ENCODE measurements at places on chromosomes 1 and 21. TPM values are rescaled to one million over a fixed set of nuclear protein-coding genes. Genes with fewer than 3 reads are reported as not detected.

The BEND5 gene
- not detected for total RNA-seq

The RIMKLA gene
- 13.6 TPM for total RNA-seq

The FCRL5 gene
- total RNA-seq, result not detected

GRCh38 chr1:220748936-220749335 lies 814 bp downstream of the MTARC2 start:
- peak overlapping the region; percentile 66 for H3K4me3 ChIP-seq
- no peak for DNase-seq
- peak overlapping the region; percentile 34 for H3K27ac ChIP-seq
- H3K4me1 ChIP-seq, result peaks cover 7% of the 10 kb centered on the region
- no peaks in the 10 kb centered on the region for H3K27me3 ChIP-seq

DNA sequence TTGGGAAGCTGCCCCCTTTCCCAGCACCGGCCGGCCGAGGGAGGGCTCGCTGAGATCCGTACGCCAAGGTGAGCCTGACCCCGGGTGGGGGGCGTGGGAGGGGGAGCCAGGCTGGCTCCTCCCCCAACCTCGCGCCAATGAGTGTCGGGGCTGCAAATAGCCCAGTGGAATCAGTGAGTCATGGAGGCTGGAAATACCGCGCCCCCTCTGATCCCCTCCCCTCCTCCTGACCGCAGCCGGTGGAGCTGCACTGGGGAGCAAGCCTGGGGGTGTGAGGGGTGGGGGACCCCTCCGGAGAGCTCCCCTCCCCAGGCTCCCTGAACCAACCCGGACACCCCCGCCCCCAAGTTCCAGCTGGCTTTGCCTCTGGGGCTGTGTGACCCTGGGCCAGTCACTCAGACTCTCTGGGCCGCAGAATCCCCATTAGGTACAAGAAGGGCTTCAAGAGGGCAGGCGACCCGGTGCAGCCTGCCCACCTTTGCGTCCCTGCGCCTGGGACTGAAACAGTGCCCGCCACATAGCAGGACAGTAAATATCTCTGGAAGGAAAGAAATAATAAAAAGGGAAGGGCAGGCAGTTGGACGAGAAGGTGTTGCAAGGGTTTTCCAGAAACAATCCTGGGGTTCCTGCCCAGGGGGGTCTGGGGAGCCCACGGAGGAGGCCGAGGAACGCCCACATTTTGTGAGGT lies 4.5 kb downstream of the HSPB7 start:
- no peaks in the 10 kb centered on the region for H3K36me3 ChIP-seq
- no peak overlapping the region for H3K4me3 ChIP-seq
- peaks cover 34% of the 10 kb centered on the region for H3K4me1 ChIP-seq
- H3K27me3 ChIP-seq, result no peaks in the 10 kb centered on the region
- H3K27ac ChIP-seq, result 0 out of 2 replicates have a peak overlapping the region, but pooled peaks have one; percentile 1
- no peak for DNase-seq

- H3K27me3 ChIP-seq, result no peaks in the 10 kb centered on the region
- no peak overlapping the region for H3K27ac ChIP-seq
- DNase-seq, result no peak
- no peaks in the 10 kb centered on the region for H3K4me1 ChIP-seq
Observed at GRCh38 chr1:115183721-115184259, 94.5 kb upstream of the TSPAN2 start.

- H3K27me3 ChIP-seq, result no peaks in the 10 kb centered on the region
- H3K27ac ChIP-seq, result no peak overlapping the region
- no peaks in the 10 kb centered on the region for H3K4me1 ChIP-seq
- no peaks in the 10 kb centered on the region for H3K36me3 ChIP-seq
- no peak overlapping the region for H3K4me3 ChIP-seq
- no peak for DNase-seq
Observed at GRCh38 chr1:66402194-66402593, 131.8 kb upstream of the SGIP1 start.

Measured in Panc1 (cell line).